ENCODE measurements at places on chromosomes 13 and 19.
A peak's percentile ranks its signal among the peaks of the same experiment; 100 is the strongest.

GRCh38 chr13:50990818-50991506, 81.4 kb downstream of the RNASEH2B start:
- DNase-seq: no peak

DNA sequence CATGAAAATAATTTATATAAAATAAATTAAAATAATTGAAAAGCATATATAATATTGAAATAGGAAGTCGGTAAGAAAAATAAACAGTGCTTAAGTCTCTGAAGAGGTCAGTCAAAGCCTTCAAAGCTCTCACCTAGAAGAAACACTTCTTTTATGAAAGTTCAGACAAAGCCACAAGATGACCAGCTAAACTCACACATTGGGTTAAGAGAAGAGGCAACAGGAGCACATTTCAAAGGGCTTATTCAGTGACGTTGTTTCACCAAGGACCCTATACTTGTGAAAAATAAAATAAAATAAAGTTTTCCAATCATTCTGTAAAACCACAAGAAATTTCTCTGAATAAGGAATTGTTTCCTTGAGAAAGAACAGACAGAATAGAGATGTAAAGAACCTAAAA, 2.5 kb upstream of the ITM2B start:
- no peak for DNase-seq

- no peak for DNase-seq
These were observed 3.3 kb upstream of the MYADM start for GRCh38 chr19:53864308-53864836.

- DNase-seq: no peak
These were observed 21.1 kb upstream of the POMP start for GRCh38 chr13:28637714-28638355.

- peak; percentile 82 for DNase-seq
These were observed 7.8 kb downstream of the ANKLE1 start for GRCh38 chr19:17289489-17289888.

GRCh38 chr19:42316223-42317211, 3.4 kb downstream of the TMEM145 start:
- DNase-seq: no peak

GRCh38 chr13:52374873-52375411, 31.0 kb downstream of the THSD1 start:
- no peak for DNase-seq

DNA sequence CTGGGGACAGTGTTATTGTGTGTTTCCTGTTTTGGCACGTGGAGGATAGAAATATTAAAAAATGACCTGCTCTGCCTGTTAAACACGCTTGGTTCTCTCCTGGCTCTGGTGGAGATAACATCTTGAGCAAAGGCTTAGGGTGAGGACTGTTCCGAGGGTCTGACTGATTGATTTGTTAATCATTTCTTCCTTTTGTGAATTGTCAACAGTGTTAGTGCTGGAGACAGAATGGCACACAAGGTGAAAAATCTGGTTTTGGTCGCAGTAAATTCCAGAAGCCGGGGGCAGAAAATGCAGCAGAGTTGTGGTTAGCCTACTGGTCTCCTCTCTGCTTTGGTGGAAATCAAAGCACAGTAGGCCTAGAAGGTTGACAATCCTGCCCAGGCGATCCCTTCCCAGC, 163.6 kb downstream of the FGF9 start:
- DNase-seq: no peak

DNA sequence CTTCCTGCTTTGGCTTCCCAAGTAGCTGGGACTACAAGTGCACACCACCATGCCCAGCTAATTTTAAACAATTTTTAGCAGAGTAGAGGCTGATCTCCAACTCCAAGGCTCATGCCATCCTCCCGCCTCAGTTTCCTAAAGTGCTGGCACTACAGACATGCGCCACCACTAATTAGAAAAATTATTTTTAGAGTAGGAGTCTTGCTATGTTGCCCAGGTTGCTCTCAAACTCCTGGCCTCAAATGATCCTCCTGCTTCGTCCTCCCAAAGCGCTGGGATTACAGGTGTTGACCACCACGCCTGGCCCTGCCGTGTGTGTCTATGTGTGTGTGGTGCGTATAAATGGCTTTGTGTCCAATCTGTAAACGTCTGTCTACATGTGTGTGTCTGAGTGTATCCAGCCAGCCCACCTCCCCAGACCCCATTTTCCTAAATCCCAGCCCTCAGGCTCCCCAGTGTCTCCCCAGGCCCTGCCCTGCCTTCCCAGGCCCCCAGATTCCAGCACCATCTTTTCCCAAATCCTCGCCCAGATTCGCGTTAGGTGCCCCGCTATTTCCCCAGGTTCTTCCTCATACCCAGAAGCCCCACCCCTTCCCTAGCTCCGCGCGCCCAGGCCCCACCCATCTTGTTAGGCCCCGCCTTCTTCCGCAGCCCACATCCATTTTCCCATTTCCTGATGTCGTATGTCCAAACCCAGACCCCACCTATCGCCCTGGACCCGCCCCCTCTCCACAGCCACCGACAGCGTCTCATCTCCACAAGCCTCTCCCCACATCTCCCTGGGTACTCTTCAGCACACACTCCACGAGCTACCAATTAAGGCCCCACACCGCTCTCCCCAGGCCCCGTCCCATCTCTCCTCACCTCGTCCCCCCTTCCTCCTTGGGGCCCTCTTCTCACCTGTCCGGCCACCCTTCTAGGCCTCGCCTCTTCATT, 24.9 kb downstream of the SLC8A2 start:
- peak; percentile 74 for DNase-seq

DNA sequence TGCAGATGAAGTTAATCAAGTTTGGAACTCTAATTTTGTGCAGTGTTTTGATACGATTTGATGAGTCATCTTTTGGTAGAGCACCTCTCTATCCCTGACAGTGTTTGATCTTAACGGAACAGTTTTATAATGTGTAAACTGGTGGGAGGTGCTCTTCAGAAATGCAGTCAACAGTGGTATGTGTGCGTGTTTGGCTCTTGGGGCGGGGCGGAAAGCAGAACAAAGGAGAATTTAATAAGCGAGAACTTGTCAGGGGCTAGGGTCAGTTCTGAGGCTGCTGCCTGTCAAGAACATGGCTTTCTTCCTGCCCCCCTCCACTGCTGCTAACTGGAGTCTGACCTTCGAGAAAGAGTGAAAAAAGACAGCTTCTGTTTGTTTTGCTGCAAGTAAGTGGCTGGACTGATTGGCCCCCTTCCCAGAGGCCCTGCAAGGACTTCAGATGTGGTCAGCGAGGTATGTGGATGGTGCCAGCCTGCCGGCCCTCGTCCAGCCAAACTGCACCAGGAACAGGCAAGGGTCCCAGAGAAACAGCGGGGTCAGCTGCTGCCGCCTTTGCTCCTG, 40.8 kb downstream of the BBC3 start:
- DNase-seq: peak; percentile 16

DNA sequence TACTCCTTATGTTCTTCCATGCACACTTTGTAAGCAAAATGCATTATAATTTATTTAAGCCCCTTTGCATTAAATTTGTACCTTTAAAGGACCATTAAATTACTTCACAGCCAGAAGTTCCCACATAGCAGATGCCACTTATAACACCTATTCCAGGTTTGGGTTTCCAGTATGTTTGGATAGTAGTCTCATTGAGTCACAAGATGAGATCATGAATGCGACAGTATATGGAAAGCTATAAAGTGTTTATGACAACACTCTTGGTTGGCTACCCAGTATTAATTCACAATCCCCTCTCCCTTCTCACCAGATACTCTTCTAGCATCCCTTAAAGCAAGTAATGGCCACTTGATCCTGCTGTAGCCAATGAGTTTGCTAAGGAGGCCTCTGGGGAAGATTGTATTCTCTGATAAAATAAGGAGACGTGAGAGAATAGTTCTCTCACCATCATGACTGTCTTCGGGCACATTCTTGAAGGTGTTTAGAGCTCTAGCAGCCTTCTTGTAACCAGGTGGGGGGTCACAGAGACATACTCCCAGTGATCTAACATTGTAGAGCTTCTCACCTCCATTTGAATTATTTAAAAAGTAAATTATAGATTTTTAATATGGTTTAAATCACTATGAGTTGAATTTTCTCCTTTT, 2.8 kb upstream of the LHFPL6 start:
- DNase-seq: no peak

DNA sequence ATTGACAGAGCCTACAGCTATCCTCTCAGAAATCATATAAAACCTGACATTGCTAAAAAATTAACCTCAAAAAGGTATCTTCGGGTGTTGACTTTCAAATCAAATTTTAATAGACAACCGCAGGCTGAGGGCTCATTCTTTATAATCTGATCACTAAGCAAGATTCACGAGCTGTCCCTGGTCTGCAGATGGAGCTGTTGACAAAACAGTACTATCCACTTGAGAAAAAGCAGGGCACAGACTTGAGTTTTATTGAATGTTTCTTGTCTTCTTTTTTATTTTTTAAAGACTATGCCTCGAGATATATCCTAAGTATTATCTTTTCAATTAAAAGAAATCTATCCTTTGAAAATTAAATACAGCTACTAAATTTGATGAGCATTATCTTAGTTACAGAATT, 540.5 kb downstream of the PCDH9 start:
- DNase-seq: peak; percentile 47

Measured in epithelial cell of esophagus (primary cell).